ENCODE measurements at places on chromosomes 2 and 18. TPM values are rescaled to one million over a fixed set of nuclear protein-coding genes. Genes with fewer than 3 reads are reported as not detected.

PMAIP1 gene
- 29.8 TPM for total RNA-seq

UGT1A3 gene
- total RNA-seq = not detected

LOXHD1 gene
- not detected for total RNA-seq

CLEC4F gene
- total RNA-seq = not detected

PCARE gene
- under 0.01 TPM for total RNA-seq

CXCR4 gene
- total RNA-seq = under 0.01 TPM

REG1B gene
- not detected for total RNA-seq

SOCS6 gene
- total RNA-seq = 44.1 TPM

MMADHC gene
- 173 TPM for total RNA-seq

STEAP3 gene
- 13.7 TPM for total RNA-seq

MERTK gene
- 6.6 TPM for total RNA-seq

CGREF1 gene
- total RNA-seq = 10.0 TPM

TRIM43 gene
- total RNA-seq = not detected

SLC14A1 gene
- total RNA-seq = 31.0 TPM

TSHZ1 gene
- total RNA-seq = 4.3 TPM

PREB gene
- 39.8 TPM for total RNA-seq

LDLRAD4 gene
- total RNA-seq = not detected

LCT gene
- total RNA-seq = under 0.01 TPM

TUBA4B gene
- not detected for total RNA-seq

STPG4 gene
- 0.33 TPM for total RNA-seq

BMP10 gene
- total RNA-seq = not detected

ROCK1 gene
- 55.2 TPM for total RNA-seq

WBP1 gene
- 78.1 TPM for total RNA-seq

Measured in fibroblast of lung (primary cell).